Heart right ventricle (tissue), 16 donors: ENCODE measurements at places on chromosomes 1 and 21. TPM values are rescaled to one million over a fixed set of nuclear protein-coding genes. Genes with fewer than 3 reads are reported as not detected.
A peak's percentile ranks its signal among the peaks of the same experiment; 100 is the strongest.

DNA sequence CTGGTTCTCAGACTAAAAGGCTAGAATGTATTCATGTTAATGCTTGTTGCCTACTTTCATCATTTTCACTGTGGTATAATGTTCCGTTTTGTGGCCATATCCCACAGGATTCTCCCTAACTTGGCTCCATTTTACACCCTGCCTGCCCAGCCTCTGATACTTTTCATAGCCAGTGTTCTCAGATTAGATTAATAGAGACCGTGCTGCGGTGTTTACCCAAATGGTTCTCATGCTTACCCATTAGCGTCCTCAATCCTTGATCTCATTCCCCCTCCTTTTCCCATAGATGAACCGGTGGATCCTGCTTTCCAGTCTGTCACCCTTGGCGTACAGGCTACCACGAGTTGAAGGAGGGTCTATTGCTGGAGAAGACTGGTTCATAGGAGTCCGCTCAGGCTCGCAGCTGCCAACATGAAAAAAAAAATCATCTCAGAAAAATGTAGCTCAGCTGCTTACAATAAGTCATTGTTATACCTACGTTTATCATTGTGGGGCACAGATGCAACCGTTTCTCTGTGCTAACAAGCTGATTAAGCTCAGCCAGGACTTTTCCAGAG lies 78.7 kb downstream of the SETD4 start:
- DNase-seq, result no peak
- H3K27me3 ChIP-seq, result no peaks in the 10 kb centered on the region
- no peaks in the 10 kb centered on the region for H3K4me1 ChIP-seq
- no peak overlapping the region for H3K27ac ChIP-seq
- no peak overlapping the region for H3K4me3 ChIP-seq

GRCh38 chr1:35475356-35475755 lies 81.8 kb downstream of the KIAA0319L start:
- no peak overlapping the region for H3K4me3 ChIP-seq
- DNase-seq, result no peak
- peaks cover 51% of the 10 kb centered on the region for H3K36me3 ChIP-seq
- no peaks in the 10 kb centered on the region for H3K27me3 ChIP-seq

DNA sequence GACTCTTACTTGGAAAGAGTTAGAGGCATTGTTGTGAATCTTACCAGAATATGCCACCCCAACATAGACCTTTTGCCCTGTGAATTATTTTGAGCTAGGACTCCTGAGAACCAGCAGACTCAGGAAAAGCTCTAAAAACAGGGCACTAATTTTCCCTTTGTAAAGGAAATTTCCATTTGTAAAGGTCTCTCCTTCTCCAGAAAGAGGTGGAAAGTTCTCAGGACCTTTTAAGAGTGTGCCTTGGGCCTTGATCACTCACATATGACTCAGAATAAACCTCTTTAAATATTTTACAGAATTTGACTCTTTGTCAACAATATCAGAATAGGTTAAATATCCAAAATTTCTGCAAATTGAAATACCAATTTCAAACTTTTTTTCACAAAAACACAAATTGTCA lies 721.8 kb upstream of the NCAM2 start:
- H3K36me3 ChIP-seq, result no peaks in the 10 kb centered on the region
- H3K27me3 ChIP-seq, result no peaks in the 10 kb centered on the region
- DNase-seq, result no peak
- H3K27ac ChIP-seq, result no peak overlapping the region

DNA sequence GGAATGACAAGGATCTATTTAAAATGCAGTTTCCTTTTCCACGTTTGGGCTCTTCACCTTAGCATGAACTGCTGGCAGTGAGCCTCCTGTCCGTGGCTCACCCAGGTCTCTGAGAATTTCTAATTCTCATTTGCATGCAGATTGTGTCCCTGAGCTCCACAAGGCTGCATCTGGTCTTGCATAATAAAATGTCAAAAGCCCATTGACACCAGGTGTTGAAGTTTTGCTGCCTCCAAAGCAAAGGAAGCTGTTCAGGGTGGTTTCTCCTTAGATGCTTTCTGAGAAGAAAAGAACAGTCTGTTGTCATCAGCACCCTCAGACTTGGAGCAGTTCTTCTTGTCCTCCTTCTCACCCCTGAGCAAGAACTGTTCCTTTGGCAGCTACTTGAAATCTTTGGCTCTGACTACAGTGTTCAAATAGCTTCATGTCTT lies 433.1 kb upstream of the KAZN start:
- no peaks in the 10 kb centered on the region for H3K27me3 ChIP-seq
- DNase-seq, result no peak
- H3K4me1 ChIP-seq, result no peaks in the 10 kb centered on the region
- H3K36me3 ChIP-seq, result no peaks in the 10 kb centered on the region
- H3K27ac ChIP-seq, result no peak overlapping the region

DNA sequence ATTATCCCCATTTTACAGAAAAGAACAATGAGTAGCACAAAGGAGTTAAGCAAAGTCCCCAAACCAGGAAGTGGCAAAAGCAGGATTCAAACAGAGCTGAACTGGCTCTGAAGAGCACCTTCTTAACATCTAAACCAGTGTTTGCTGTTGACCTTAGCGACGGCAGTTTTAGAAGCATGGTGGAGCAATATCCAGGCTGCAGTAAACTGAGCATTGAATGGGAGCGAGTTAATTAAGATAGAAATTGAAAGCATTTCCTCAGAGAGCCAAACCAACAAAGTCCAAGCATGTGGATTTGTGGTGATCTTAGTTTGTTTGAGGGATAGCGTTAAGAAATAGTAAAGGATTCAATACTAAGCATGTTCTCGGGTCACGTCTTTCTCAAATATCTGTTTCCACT lies 13.4 kb upstream of the ZNF281 start:
- H3K36me3 ChIP-seq, result no peaks in the 10 kb centered on the region
- H3K27me3 ChIP-seq, result no peaks in the 10 kb centered on the region
- H3K27ac ChIP-seq, result no peak overlapping the region
- DNase-seq, result no peak
- H3K4me3 ChIP-seq, result no peak overlapping the region

GRCh38 chr1:16204634-16205333 lies 7.7 kb downstream of the ARHGEF19 start:
- peaks cover 6% of the 10 kb centered on the region for H3K4me1 ChIP-seq
- H3K4me3 ChIP-seq, result no peak overlapping the region
- no peaks in the 10 kb centered on the region for H3K27me3 ChIP-seq
- H3K27ac ChIP-seq, result no peak overlapping the region
- no peak for DNase-seq
- H3K36me3 ChIP-seq, result no peaks in the 10 kb centered on the region

DNA sequence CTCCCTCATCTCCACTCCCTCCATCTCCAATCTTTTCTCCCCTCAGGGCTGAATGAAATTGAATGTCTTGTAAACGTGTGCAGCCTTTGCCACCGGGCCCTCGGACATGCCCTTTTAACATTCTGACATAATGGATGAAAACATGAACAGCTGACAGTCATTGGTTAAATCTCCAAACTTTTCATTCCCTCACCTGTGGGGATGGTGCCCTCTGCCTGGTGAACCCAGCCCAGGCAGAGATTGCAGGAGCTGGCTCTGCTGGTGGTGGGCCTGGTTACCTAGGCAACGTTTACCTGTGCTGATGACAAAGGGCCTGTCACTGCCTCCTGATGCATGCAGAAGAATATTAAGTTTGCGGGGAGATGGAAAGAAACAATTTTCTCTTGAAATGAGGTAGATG lies 21.3 kb downstream of the ST6GALNAC3 start:
- H3K27me3 ChIP-seq, result no peaks in the 10 kb centered on the region
- DNase-seq, result no peak
- no peaks in the 10 kb centered on the region for H3K36me3 ChIP-seq
- no peak overlapping the region for H3K27ac ChIP-seq

- no peaks in the 10 kb centered on the region for H3K36me3 ChIP-seq
- H3K27me3 ChIP-seq, result no peaks in the 10 kb centered on the region
- no peak for DNase-seq
- H3K27ac ChIP-seq, result no peak overlapping the region
Measured at GRCh38 chr1:78830321-78830720, 176.2 kb downstream of the ADGRL4 start.

DNA sequence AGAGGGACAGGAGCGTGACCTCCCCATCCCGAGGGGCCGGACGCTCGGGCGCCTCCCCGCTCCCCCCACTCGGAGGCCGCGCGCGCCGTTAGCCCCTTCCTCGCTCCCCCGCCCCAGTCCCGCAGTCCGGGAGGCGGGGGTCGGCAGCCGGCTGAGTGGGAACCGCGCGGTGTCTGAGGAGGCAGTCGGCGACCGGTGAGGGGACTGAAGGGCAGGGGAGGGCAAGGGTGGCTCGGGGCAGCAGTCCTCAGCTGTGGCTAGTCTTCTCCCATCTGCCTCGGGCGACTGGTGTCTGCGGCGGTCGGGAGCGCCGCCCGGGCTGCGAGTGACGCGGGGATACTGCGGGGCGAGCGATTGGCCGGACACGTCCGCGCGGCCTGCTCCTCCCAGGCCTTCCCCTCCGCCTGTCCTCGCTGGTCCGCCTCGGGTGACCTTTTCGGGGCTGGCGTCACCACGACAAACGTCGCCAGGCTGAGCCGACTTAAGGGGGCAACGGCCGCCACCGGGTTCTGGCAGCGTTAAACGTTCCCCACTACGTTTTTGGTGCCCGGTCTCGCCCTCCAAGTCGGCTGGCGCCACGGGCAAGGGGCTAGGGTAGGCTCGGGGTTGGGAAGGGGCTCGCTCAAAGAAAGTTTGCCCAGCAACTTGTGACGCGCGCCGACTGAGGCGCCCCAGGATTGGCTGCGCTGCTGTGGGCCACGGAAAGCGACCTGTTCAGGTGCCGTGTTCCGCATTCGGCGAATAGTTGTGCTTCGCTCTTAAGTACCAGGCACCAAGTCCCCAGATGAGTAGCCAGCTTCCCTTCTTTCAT lies 538 bp downstream of the ZNF672 start:
- H3K4me1 ChIP-seq, result peaks cover 11% of the 10 kb centered on the region
- DNase-seq, result peak; percentile 93
- H3K4me3 ChIP-seq, result peak overlapping the region; percentile 87
- H3K27ac ChIP-seq, result peak overlapping the region; percentile 100

DNA sequence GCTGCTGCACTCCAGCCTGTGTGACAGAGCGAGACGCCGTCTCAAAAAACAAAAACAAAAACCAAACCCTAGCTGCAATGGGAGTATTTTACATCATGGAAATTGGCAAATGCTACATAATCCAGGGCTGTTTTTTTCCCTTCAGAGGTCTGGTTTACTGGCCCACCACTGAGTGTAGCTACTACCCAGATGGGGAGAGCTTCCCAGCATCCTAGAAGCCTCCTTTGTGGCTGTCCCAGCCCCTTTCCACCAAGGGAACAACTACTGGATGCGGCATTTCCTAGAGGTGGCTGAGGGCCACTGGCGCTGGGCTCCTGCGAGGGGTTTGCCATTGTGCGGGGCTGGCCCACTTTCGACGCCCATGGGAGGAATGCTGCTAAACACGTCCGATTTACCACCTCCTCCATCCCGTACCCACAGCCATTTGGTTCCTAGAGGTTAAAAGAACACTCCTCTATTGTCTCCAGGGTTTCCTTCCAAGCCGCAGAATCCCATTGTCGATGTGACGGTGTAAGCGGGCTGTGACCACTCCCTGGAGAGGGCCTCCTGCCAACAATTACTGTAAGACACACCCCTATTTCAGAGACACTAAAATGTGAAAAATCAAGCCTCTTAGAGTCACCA lies 55.4 kb downstream of the RUNX3 start:
- no peak for DNase-seq
- no peaks in the 10 kb centered on the region for H3K4me1 ChIP-seq
- no peak overlapping the region for H3K4me3 ChIP-seq
- H3K27me3 ChIP-seq, result peaks cover 36% of the 10 kb centered on the region
- H3K27ac ChIP-seq, result no peak overlapping the region

- no peak for DNase-seq
- no peak overlapping the region for H3K4me3 ChIP-seq
- no peak overlapping the region for H3K27ac ChIP-seq
Measured at GRCh38 chr1:93766451-93766850, 84.8 kb upstream of the BCAR3 start.

- no peak overlapping the region for H3K27ac ChIP-seq
- no peaks in the 10 kb centered on the region for H3K27me3 ChIP-seq
- peaks cover 10% of the 10 kb centered on the region for H3K4me1 ChIP-seq
Measured at GRCh38 chr1:116425987-116426386, 52.9 kb downstream of the ATP1A1 start.

DNA sequence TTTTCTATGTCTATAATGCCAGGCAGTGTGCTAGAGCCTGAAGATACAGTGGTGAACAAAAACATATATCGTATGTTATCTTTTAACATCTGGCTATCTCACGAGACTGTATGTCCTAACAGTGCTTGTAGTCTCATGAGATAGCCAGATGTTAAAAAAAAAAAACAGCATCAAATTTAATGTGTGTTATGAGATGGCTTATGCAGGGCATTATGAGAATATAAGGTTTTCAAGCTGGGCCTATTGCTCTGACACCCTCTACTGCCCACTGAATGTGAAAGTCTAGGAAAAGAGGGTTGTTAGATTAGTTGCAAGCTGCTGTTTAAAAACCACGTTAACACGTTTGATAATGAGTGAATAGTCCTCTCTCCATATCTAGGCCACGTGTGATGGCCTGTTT lies 109.8 kb downstream of the CACHD1 start:
- no peak for DNase-seq
- H3K27me3 ChIP-seq, result no peaks in the 10 kb centered on the region
- no peaks in the 10 kb centered on the region for H3K36me3 ChIP-seq
- no peak overlapping the region for H3K4me3 ChIP-seq
- H3K4me1 ChIP-seq, result peaks cover 12% of the 10 kb centered on the region
- H3K27ac ChIP-seq, result no peak overlapping the region

- H3K4me3 ChIP-seq, result no peak overlapping the region
- no peak overlapping the region for H3K27ac ChIP-seq
- H3K36me3 ChIP-seq, result no peaks in the 10 kb centered on the region
- H3K27me3 ChIP-seq, result peaks cover 9% of the 10 kb centered on the region
Measured at GRCh38 chr21:34775793-34776192, 107.0 kb downstream of the CLIC6 start.

GRCh38 chr1:234778221-234779159 lies 168.5 kb upstream of the IRF2BP2 start:
- no peaks in the 10 kb centered on the region for H3K36me3 ChIP-seq
- no peaks in the 10 kb centered on the region for H3K4me1 ChIP-seq
- H3K4me3 ChIP-seq, result no peak overlapping the region

DNA sequence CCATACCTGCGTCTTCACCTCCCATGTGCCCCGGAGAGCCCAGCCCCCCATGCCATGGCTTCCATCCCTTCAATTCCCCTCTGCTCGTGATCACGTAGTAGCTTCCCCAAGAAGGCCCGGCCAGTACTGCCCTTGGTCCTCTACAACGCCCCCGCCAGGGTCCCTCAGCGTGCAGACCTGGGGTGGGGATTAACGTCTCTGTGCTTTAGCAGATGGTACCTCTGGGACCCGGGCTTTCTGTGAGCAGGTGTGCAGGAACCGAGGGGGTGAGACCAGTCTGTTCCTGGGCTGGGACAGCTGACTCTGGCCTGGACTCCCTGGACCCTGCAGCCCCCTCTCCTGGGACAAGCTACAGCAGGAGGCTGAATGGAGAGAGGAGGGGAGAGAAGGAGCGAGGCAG lies 1.2 kb downstream of the PLCH2 start:
- peaks cover 16% of the 10 kb centered on the region for H3K27me3 ChIP-seq
- no peaks in the 10 kb centered on the region for H3K36me3 ChIP-seq
- H3K4me3 ChIP-seq, result no peak overlapping the region
- no peak for DNase-seq
- no peaks in the 10 kb centered on the region for H3K4me1 ChIP-seq

Gene FMO3
- 0.80 TPM for total RNA-seq

Gene SPRR2F
- total RNA-seq, result not detected

Gene NPR1
- 12.8 TPM for total RNA-seq

Gene PTCH2
- 0.32 TPM for total RNA-seq

Gene LRRC38
- total RNA-seq, result 1.6 TPM

Gene TNFAIP8L2
- total RNA-seq, result 5.8 TPM

Gene BNIPL
- total RNA-seq, result 0.35 TPM

Gene LCE1B
- total RNA-seq, result not detected

Gene SPRR5
- total RNA-seq, result not detected

Gene OLFML3
- 11.8 TPM for total RNA-seq
